Left ventricle myocardium inferior (tissue), 1 donor: ENCODE measurements at places on chromosomes 6 and 20. TPM values are rescaled to one million over a fixed set of nuclear protein-coding genes. Genes with fewer than 3 reads are reported as not detected.
A peak's percentile ranks its signal among the peaks of the same experiment; 100 is the strongest.

- H3K4me1 ChIP-seq, result no peaks in the 10 kb centered on the region
- no peaks in the 10 kb centered on the region for H3K36me3 ChIP-seq
- no peak for DNase-seq
- no peak overlapping the region for H3K27ac ChIP-seq
These were observed 130.4 kb downstream of the PCSK2 start for GRCh38 chr20:17357238-17357637.

DNA sequence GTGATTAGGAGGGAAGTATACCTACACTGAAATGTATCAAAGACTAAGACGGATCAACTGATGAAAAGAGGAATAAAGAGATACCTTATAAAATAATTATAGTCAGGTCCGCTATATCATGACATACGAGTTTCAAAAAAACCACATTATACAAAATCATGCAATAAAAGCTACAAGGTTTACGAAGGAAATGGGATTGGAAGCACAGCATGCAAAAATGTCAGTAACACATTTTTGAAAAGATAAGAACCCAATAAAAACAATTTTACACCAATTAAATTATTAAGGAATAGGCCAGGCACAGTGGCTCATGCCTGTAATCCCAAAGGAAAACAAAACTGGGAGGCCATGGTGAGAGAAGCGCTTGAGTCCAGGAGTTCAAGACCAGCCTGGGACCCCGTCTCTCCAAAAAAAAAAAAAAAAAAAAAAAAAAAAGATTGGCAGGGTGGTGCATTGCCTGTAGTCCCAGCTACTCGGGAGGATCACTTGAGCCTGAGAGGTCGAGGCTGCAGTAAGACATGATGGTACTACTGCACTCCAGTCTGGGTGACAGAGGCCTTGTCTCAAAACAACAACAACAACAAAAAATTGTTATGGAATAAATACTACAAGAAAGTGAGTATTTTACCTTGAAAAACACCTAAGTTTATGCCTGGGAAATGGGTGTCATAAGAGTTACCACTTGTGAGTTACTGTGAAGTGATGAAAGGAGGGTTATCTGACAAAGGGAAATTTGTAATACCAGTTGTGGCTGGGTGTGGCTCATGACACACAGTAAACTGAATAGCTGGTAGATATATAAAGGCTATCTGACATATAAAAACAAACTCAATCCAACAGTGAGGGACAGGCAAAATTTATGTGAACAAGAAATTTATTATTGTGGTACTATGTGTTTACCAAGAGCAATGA lies 45.2 kb downstream of the RANBP9 start:
- H3K27me3 ChIP-seq, result no peaks in the 10 kb centered on the region
- no peaks in the 10 kb centered on the region for H3K36me3 ChIP-seq
- DNase-seq, result no peak
- H3K27ac ChIP-seq, result no peak overlapping the region
- H3K4me1 ChIP-seq, result peaks cover 59% of the 10 kb centered on the region

DNA sequence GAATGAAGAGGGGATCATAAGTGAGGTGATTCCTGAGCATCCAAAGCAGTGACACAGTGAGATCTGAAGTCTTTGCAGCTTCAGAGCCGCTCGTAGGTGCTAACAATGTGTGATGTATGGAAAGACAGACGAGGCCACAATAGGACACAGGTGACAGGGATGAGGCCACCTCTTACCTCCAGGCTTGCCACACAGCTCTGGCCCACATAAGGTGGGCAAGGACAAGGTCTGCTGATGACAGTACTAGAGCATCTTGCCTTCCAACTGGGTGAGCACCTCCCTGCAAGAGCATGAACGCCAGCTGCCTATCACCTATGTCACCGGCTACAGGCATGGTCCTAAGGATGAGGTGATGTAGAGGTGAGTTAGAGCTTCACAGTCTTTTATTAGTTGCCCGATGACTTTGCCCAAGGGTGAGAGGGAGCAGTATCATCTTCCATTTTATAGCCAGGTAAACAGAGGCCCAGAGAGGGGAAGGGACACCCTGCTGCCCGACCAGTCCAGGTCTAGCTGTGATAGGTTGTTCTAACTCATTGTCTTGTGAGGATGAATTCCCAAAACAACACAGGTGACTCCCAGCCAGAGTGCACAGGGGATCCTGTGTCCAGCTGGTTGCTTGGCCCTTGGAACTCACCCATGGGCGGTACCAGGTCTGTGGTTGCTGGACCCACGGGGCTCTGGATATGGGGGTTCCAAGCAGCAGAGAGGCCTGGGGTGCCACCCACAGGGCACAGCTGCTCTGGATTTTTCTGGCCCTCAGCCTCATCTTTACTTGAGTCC lies 6.2 kb upstream of the TGM6 start:
- peaks cover 60% of the 10 kb centered on the region for H3K27me3 ChIP-seq
- no peak for DNase-seq
- no peaks in the 10 kb centered on the region for H3K4me1 ChIP-seq
- H3K4me3 ChIP-seq, result no peak overlapping the region

GRCh38 chr20:11193241-11193640 lies 519.4 kb upstream of the JAG1 start:
- no peak for DNase-seq
- H3K4me1 ChIP-seq, result peaks cover 19% of the 10 kb centered on the region
- no peak overlapping the region for H3K27ac ChIP-seq
- no peak overlapping the region for H3K4me3 ChIP-seq

DNA sequence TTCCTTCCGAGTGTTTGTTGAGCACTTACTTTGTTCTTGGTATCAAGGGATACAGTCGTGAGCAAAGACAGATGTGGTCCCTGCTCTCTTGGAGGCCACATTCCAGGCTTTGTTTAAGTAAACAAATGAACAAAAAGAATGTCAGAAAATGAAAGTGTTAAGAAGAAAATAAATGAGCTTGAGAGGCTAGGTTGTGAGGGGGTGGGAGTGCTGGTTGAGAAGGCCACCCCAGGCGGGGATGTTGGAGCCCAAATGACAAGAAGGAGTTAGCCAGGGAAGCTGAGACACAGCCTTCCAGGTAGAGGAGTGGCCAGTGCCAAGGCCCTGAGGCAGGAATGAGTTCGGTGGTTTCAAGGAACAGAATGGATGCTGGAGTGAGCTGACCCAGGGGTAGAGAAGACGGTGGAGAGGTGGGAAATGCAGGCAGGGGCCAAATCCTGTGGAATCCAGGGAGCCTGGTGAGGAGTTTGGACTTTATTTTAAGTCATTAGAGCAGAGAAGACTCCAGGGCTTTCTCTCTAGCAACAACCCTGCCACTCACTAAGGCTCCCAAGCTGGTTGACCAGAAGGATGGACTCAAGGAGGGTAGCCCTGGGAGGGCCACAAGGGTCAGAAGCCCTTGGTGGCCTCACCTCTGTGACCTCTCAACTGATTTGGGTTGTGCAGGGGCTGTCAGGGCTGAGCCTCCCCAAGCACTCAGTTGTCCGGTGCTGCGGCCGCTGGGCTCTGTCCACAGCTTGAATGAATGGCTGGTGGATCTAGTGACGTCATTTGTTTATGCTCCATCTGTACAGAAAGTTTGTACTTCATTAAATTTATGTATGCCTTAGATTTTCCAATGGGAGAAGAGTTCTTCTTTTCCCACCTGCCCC lies 66.0 kb upstream of the STX16 start:
- no peak for DNase-seq
- no peak overlapping the region for H3K4me3 ChIP-seq
- H3K4me1 ChIP-seq, result no peaks in the 10 kb centered on the region
- peaks cover 85% of the 10 kb centered on the region for H3K27me3 ChIP-seq

GRCh38 chr6:4371207-4371921 lies 236.0 kb upstream of the ECI2 start:
- peak overlapping the region; percentile 3 for H3K4me3 ChIP-seq
- no peaks in the 10 kb centered on the region for H3K36me3 ChIP-seq
- H3K4me1 ChIP-seq, result peaks cover 51% of the 10 kb centered on the region
- DNase-seq, result peak; percentile 79
- peak overlapping the region; percentile 84 for H3K27ac ChIP-seq
- no peaks in the 10 kb centered on the region for H3K27me3 ChIP-seq

- no peaks in the 10 kb centered on the region for H3K36me3 ChIP-seq
- H3K27ac ChIP-seq, result peak overlapping the region; percentile 69
- peaks cover 55% of the 10 kb centered on the region for H3K4me1 ChIP-seq
- no peak for DNase-seq
- peak overlapping the region; percentile 37 for H3K4me3 ChIP-seq
These were observed 62.5 kb downstream of the CNKSR3 start for GRCh38 chr6:154447954-154448353.

- no peaks in the 10 kb centered on the region for H3K27me3 ChIP-seq
- peak overlapping the region; percentile 78 for H3K27ac ChIP-seq
- no peaks in the 10 kb centered on the region for H3K36me3 ChIP-seq
- peaks cover 29% of the 10 kb centered on the region for H3K4me1 ChIP-seq
These were observed 20.8 kb upstream of the EMILIN3 start for GRCh38 chr20:41387444-41387851.

DNA sequence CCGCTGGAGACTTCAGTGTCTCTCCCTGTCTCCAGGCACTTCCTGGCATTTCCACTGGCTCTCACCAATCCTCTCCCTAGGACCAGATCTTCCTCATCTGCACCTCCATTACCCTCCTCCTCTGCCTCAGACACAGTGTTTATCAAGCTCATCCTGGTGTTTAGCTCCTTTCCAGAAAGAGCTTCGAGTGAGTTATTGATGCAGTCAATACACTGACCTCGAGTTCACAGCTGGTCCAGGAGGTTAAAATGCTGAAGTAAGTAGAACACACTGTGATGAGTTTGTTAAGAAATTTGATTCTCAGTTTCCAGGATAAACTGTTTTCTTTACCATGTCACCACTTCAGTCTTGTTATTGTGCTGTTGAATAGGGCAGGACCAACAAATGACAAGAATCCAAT lies 42.1 kb upstream of the ARMC2 start:
- DNase-seq, result no peak
- H3K4me1 ChIP-seq, result peaks cover 26% of the 10 kb centered on the region
- H3K27ac ChIP-seq, result no peak overlapping the region
- no peaks in the 10 kb centered on the region for H3K27me3 ChIP-seq
- H3K4me3 ChIP-seq, result no peak overlapping the region

GRCh38 chr6:74182992-74183391 lies 487.0 kb downstream of the CD109 start:
- no peaks in the 10 kb centered on the region for H3K27me3 ChIP-seq
- no peak overlapping the region for H3K4me3 ChIP-seq
- no peaks in the 10 kb centered on the region for H3K36me3 ChIP-seq
- H3K27ac ChIP-seq, result no peak overlapping the region
- no peak for DNase-seq

DNA sequence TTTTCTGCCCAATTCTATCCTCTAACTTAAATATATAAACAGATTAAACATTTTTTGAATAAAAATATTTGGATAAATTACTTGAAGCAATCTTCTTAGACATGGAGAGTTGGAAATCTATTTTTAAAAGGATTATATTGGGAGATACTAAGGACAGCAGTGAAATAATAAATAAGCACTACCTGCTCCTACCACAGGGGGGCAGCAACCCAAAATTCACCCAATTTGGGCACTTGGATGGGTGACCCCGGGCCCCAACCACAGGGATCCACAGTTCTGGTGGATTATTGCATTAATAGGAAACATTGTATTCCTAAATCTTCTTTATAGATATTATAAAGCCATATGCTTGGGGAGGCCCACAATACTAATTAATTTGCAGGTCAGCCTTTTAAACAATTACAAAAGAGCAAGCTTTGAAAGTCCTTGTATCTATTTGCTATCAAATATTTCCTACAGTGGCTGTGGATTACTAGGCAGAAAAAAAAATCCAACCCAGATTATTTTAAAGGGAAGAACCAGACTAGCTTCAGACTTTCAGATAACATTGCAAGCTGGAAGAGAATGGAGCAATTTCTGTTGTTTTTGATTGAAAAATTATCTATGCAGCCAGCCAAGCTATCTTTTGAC lies 66.4 kb upstream of the PDE10A start:
- H3K36me3 ChIP-seq, result no peaks in the 10 kb centered on the region
- DNase-seq, result no peak
- no peak overlapping the region for H3K27ac ChIP-seq
- H3K4me3 ChIP-seq, result no peak overlapping the region

DNA sequence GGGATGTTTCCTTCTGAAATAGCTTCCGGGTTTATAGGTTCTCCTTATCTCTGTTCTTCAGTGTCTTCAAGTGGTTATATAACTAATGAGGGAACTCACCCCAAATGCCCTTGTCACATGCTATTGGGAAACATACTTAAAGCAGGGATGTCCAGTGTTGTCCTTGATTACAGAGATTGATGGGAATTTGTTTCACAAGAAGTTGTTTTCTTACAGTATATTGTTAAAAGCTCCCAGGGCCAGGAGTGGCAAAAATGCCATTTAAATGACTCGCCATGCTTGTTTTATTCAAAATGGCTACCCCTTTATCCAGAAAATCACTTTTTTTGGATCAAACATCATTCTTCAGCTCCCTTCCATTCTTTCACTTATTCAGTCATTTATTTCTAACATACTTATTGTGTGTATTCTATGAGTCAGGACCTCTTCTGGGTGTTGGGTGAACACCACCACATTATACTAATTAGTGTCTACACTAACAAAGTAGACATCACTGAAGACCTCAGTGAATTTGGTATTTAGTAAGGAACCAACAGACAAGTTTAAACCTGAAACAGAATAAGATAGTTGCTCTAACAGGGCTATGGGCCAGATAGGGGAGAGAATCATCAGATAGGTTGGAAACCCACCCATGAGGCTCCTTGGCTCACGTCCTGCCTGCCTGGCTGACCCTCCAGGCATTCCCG lies 791.1 kb downstream of the MAFB start:
- DNase-seq, result no peak
- no peak overlapping the region for H3K27ac ChIP-seq
- H3K4me1 ChIP-seq, result peaks cover 5% of the 10 kb centered on the region
- H3K4me3 ChIP-seq, result no peak overlapping the region
- no peaks in the 10 kb centered on the region for H3K27me3 ChIP-seq

- H3K27ac ChIP-seq, result no peak overlapping the region
- H3K27me3 ChIP-seq, result no peaks in the 10 kb centered on the region
These were observed 75.9 kb downstream of the EPHA7 start for GRCh38 chr6:93343476-93343875.

GRCh38 chr6:30041821-30042220 lies 19.2 kb upstream of the POLR1H start:
- DNase-seq, result no peak
- H3K27ac ChIP-seq, result no peak overlapping the region
- H3K4me3 ChIP-seq, result no peak overlapping the region
- H3K36me3 ChIP-seq, result no peaks in the 10 kb centered on the region

DNA sequence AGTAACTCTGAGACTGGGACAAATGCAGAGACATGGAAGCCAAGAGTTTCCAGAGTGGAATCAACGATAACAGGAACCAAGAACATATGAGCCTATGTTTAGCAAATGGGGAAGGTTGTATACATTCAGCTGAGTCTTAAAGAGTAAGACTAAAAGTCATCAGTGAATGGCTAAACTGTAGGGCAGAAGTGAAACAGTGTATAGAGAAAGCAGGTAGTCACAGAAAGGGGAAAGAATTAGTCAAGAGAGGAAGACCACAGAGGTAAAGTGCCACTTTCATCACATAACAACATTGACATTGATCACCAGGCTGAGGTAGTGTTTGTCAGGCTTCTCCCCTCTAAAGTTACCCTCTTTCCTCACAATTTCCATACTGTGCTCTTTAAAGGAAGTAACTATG lies 306.5 kb upstream of the SPTLC3 start:
- no peaks in the 10 kb centered on the region for H3K4me1 ChIP-seq
- no peaks in the 10 kb centered on the region for H3K36me3 ChIP-seq
- no peak for DNase-seq
- no peak overlapping the region for H3K4me3 ChIP-seq
- no peaks in the 10 kb centered on the region for H3K27me3 ChIP-seq

Gene BHLHE23
- not detected for total RNA-seq

Gene MMP24
- total RNA-seq, result 0.25 TPM

Gene APOBEC2
- 219 TPM for total RNA-seq

Gene PM20D2
- 14.3 TPM for total RNA-seq

Gene BAG2
- total RNA-seq, result 11.2 TPM
